ENCODE measurements at places on chromosomes 7 and 10.

DNA sequence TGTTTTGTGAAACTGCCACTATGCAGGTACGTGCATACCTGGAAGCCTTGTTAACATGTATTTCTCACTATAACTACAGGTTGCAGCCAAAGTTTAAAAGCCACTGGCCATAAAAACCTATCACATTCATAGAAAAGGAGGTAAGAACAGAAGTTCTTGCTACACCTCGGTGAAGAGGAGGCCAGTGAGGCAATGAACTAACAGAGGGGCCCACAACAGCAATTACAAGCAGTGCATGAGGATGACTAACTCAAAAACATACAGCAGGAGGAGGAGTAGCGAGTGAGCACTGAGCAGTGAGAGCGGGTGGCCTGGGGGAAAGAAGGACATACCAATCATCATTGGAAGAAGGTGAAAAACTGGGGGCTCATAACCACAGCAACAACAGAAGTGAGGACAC is 51.6 kb downstream of the NUDCD3 start:
- no peak for DNase-seq

GRCh38 chr7:46550864-46551263 is 629.8 kb upstream of the IGFBP3 start:
- DNase-seq, result no peak

GRCh38 chr7:116354546-116355423 is 144.4 kb downstream of the TES start:
- no peak for DNase-seq

DNA sequence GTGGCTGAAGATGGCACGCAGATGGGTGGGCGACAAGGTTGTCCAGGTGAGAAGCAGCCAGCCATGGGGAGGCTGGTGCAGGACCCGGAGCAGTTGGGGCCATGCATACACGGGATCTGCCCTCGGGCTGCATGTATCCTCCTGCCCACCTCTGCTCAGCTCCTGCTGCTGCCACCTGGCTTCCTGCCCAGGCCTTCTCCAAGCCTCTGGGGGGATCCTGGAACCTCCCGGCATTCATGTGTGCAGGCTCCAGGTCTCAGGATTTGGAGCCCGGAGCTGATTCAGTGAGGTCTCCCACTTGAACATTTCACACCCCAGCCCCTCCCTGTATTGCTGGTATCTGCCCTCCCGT is 27.0 kb downstream of the PDGFA start:
- DNase-seq, result no peak

DNA sequence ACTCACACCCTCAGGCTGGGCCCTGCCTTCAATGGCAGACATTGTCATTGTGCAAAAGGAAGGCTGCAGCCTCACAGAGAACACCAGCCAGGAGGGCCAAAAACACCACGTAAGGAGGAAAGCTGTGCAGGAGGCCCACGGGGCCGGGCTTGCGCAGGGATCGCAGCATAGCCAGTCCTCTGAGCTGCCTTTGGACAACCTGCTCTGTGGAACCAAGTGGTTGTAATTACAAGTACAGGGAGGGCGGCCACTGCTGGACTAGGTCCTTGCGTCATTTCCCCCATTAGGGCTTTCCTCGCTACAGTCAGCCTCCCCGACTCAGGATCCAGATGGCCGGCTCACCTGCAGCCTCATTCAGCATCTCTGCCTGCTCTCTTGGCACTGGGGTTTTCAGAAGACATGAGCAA is 66.9 kb downstream of the FAM53B start:
- no peak for DNase-seq

GRCh38 chr10:103551619-103552602 is 58.4 kb downstream of the NEURL1 start:
- DNase-seq, result no peak

DNA sequence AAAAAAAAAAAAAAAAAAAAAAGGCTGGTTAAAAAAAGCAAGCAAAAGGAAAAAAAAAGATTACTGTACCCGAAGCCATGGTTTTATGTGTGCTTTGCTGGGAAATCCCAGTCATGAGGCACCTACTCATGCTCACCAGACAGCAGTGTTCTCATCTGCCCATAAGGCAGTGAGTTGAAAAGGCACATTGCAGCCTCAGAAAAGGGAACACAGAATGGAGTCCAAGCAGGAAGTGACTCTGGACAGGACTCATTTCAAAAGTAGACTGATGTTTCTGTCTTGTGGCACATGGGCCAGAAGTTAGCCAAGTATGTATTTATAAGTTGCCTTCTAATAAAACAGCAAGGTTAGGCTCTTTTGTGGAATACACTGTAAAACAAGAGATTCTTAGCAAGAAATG is 40.2 kb downstream of the PDSS1 start:
- DNase-seq, result peak; percentile 60

DNA sequence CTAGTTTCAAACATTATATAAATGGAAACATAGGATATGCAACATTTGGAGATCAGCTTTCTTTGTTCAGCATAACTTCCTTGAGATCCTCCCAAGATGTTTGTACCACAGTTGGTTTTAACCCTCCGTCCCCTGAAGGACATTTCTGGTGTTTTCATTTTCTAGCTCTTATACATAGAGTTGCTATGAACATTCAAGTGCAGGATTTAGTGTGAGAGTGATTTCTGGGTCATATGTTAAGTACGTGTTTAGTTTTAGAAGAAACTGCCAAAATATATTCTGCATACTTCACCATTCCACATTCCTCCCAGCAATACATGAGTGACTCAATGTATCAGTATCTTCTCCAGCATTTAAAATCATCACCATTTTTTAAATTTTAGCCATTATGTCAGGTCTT is 588.7 kb upstream of the PFKP start:
- DNase-seq, result no peak

GRCh38 chr7:107212725-107213124 is 43.9 kb downstream of the HBP1 start:
- no peak for DNase-seq

GRCh38 chr7:21611129-21611528 is 68.3 kb downstream of the DNAH11 start:
- DNase-seq, result no peak

GRCh38 chr7:141114029-141114664 is 40.3 kb downstream of the TMEM178B start:
- DNase-seq, result no peak

DNA sequence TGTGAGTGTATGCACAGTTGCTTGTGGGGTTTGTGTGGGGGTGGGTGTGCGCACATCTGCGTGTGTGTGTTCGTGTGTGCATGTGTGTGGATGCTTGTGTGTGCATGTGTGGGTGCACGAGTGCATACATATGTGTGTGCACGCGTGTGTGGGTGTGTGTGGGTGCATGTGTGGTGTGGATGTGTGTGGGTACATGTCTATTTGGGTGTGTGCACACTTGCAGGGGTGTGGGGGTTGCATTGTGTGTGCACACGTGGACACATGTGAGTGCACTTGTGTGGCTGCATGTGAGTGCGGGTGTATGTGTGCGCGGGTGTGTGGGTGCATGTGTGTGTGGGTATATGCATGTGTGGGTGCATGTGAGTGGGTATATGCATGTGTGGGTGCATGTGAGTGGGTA is 73.7 kb downstream of the NKX6-2 start:
- no peak for DNase-seq

- no peak for DNase-seq
These were observed 10.3 kb downstream of the MAT1A start for GRCh38 chr10:80279146-80279545.

DNA sequence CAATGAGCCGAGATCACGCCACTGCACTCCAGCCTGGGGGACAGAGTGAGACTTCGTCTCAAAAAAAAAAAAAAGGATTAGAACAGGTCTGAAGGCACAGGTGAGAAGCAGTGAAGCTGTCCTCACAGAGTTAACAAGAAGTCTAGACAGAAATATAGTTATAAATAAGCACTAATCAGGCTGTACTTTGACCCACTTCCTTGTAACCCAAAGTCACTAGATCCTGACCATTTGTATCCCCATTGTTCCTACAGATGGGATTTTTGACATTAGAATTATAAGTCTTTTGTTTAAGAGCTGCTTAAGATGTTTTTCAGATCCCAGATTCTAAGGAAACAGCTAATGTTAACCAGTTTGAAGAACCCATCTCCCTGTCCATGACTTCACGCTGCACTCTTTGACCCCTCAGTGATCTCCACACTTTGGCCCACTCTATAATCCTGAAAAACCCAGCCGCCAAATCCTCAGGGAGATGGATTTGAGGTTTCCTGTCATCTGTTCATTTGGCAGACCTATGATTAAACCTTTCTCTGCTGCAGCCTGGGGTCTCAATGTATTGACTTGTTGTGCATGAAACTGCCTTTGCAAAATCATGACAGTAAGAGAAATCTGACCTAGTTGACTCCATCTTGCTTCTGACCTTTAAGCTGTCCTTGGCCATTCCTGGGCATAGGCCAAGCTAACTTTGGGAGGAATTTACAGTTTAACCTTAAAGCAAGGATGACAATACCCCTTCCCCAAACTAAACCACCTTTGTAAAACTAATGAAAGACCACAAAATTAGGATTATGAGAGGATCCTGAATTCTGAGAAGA is 11.4 kb downstream of the SSMEM1 start:
- DNase-seq, result no peak

- no peak for DNase-seq
These were observed 29.9 kb downstream of the LRRC20 start for GRCh38 chr10:70352401-70353097.

GRCh38 chr10:26738301-26738911 is 40.9 kb downstream of the PDSS1 start:
- no peak for DNase-seq

DNA sequence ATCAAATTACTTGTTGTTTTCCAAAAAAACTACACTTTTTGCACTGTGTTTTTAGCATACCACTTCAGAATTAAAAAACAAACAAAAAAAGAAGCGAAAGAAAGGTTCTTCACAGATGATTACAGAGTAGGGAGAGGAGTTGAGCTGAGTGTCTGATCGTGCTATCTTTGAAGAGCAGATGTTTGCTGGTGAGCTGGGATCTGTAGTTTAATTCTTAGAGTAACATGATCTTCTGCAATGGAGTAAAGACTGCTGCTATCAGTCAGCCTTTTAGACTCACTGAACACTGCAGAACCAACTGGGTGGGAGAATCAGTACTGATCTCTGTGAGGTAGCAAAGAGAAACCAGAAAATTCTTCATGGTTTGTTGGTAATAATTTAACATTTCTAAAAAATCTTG is 1197.8 kb upstream of the SORCS1 start:
- DNase-seq, result no peak

- no peak for DNase-seq
These were observed 19.8 kb downstream of the AKR1E2 start for GRCh38 chr10:4845766-4846165.

GRCh38 chr7:24227603-24228359 is 56.2 kb upstream of the NPY start:
- peak; percentile 37 for DNase-seq

DNA sequence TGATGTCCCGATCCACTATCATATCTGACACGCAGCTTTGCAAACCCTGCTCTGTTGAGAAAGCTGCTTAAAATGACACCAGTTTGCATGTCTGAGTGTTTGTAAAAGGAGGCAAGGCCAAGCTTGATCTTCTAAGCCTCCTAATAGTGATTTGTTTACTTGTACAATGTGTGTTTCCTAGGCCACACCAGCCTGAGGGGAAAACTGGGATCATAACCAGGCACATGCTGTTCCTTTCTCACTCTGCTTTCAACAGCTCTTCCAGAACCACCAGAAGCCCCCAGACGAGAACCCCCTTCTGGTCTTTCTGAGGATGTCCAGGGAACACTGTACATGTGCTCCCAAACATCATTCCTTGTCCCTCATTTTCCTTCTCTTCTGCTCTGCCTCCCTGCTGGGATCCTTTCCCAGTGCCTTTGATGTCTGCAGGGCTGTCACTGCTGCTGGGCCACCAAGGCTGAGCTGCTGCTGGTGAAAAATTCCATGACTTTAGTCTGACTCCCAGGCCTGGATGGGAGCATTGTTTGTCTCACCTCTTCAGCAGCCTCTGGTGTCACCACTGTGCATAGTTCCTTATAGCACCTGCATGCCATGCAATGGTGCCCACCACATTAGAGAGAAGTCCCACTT is 4.0 kb upstream of the LGI1 start:
- no peak for DNase-seq

GRCh38 chr10:69541463-69541862 is 31.8 kb downstream of the NEUROG3 start:
- DNase-seq, result no peak
